ENCODE measurements at places on chromosomes 4 and X. TPM values are rescaled to one million over a fixed set of nuclear protein-coding genes. Genes with fewer than 3 reads are reported as not detected.

DNA sequence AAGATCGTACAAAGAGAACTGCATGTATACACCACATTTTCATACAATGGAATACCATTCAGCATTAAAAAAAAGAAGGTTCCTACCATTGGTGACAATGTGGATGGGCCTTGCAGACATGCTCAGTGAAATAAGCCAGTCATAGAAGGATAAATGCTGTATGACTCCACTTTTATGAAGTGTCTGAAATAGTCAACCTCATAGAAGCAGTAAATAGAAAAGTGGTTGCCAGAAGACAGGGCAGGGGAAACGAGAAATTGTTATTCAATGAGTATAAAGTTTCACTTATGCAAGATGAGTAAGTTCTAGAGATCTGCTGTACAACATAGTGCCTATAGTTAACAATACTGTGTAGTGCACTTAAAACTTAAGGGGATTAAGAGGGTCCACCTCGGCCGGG, 257.5 kb upstream of the FTHL17 start:
- no peak for DNase-seq

DNA sequence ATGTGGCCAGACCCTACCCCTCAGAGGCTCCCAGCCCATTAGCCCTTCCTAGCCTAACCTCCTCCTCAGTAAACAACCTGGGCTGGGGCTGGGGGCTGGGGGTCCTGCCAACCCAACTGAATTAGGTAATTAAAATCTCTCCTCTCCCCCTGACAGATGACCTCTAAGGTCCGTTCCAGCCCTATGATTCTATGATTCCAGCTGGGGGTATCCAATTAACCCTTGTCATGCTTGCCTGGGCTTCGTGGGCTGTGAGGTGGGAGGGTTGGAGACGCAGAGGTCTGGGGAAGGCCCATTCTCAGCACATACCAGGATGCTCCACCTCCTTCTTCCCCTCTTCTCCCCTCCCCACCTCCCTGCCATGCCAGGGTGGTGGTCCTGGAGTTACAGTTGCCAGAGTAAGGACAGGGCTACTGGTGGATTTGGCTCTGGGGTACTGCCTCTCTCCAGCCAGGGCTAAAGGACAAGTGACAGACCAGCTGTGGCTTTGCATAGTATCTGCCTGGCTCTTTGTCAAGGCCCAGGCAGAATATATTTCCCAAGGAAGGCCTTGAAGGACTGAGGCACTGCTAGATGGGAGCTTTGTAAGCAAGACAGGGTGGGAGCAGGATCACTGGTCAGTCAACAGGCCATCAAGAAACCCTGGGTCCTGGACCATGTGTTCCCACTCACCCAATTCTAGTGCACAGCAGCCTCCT, 82.1 kb downstream of the EFNB1 start:
- DNase-seq: no peak

DNA sequence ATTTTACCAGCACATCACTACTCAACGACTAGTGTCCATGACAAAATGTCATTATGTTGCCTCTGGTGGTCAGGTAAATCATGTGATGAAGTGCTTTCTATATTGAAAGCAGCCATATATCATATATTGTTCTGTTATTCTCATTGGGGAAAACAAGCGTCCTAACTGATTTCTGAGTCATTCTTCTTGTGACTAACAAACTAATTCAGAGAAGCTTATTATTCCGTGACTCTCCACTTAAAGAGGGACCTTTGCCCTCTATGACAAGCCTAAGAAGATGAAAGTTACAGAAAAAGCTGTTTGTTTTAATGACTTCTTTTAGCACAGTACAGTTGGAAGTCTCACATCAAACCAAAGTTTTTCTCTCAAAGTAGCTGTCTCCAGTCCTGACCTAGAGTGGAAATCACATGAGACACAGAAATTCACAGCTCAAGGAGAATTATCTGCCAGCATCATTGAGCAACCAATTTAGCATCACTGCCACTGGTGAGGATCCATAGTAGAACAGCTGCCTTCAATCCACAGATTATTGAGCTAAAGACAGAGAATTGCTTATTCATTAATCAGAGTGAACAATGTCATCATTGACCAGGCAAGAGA, 36.4 kb downstream of the ASB9 start:
- peak; percentile 15 for DNase-seq

DNA sequence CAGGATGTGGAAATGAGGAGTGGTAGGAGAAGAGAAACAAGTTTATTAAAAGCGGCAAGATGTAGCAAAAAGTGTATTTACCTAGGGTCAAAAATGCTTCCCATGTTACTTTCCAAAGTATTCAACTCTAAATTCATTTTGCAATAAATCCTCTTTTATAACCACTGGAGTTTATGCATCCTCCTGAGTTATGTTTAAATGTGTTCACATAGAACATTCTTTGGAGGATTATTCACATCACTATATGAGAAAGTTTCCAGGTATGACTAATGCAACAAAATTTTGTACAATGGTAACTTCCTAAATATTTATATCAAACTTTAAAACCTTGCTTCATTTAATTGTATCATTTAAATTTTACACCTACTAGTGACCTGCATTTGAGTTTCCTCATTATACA, 870.6 kb upstream of the SLIT2 start:
- DNase-seq: no peak

- DNase-seq: no peak
Observed at GRCh38 chr4:134018846-134019245, 182.7 kb downstream of the PABPC4L start.

- DNase-seq: no peak
Observed at GRCh38 chrX:153925739-153926551, at the start of gene ARHGAP4. Gene ARHGAP4 (minus strand): TSS chrX:153926264. CDS start chrX:153926202, 62 bp downstream.

DNA sequence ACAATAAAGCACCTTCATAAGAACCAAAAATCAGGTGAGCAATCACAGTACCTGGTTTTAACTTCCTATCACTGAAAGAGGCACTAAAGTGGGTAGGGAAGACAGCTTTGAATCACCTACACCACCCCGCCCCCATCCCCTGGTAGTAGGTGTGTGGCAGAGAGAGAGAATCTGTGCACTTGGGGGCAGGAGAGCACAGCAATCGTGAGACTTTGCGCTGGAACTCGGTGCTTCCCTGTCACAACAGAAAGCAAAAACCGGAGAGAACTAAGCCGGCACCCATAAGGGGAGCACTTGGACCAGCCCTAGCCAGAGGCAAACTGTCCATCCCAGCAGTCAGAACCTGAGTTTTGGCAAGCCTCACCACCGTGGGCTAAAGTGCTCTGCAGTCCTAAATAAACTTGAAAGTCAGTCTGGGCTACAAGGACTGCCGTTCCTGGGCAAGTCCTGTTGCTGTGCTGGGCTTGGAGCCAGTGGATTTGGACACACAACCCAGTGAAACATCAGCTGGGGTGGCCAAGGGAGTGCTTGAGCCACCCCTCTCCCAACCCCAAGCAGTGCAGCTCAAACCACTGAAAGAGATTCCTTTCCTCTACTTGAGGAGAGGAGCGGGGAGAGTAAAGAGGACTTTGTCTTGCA, 32.1 kb downstream of the NDUFB11 start:
- no peak for DNase-seq

DNA sequence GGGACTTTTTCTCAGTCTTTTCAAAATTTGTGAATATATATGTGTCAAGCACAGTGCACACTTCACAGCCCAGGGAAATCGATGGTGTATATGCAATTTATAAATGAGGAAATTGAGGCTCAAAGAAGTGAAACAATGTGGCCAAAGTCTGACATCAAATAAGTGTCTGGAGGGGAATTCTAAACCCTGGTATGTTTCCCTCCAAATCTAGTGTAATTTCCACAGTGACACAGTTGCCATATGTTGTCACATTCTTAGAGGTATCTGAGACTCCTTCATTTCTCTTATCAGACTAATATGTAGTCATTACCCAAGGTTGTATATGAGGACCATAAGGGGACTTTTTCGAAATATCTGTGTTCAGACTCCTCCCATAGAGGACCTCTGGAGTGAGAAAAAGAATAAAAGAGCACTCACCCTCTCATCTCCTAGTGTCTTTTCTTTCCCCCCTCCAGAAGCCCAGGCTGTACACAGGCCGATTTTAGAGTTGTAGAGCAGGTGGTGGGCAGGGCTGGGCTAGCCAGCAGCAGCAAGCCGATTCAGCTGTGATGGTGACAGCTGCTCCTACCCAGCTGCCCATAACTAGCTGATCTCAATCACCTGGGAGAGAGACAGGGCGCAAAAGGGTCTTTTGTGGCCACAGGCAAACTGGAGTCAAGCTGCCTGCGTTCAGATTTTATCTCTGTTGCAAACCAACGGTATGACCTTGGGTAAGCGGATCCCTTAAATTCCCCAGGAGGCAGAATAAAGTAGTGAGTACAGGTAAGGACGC, 55.1 kb downstream of the CLCN5 start:
- DNase-seq: no peak

DNA sequence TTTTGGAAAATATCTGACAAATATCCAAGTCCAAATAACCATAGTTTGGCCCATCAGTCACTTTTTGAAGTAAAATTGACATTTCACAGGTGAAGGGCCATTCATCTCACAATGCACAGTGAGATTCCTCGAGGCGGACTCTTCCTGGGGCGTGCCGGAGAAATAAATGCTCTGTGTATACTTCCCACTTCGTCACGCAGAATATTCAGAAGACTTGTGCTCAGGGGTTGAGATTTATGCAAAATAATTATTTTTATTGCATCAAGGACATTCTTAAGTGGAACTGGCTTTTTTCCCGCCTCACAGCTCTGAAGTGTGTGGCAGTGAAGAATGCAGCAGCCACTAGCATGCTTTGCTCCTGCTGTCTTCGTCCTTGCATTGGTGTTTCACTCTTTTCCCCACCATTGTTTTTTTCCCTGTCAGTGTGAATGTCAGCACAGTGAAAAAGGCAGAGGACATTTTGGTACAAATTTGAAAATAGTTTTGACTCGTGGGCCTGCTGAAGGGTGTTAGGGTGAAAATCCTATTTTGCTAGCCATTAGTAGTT, 70.6 kb downstream of the FAM193A start:
- DNase-seq: no peak

DNA sequence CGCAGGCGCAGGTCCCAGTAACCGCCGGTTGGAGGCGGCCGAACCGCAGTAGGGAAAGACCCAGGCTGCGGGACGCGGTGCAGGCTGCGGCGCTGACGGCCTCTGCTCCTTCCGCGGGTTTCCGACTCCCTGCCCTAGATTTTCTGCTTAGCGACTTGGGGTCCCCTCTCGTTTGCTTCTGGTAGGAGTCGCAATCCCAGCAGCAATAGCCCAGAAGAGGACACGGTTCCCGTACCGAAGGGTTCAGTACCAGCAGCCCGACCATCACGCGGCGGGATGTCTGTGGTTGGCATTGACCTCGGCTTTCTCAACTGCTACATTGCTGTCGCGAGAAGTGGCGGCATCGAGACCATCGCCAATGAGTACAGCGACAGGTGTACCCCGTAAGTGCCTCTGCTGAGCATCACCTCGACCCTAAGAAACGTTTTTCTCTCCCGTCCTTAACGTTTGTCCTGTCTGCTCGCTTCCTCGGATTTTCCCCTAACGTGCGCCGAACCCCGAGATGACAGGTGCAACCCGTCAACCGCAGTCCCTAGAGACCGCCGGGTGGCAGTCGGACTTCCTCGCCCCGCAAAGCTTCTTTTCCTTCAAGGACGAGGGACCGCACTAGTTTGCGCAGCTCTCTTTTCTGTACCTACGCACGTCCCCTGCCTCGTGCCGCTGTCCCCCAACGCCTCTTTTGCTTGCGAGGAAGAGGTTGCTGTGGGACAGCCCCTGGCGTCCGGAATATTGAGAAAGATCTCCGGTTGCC, at the start of gene HSPA4L:
HSPA4L (plus strand) TSS at position 48 of the 751 bp plus-strand sequence; CDS start at position 277, 229 bp downstream.
- no peak for DNase-seq

DNA sequence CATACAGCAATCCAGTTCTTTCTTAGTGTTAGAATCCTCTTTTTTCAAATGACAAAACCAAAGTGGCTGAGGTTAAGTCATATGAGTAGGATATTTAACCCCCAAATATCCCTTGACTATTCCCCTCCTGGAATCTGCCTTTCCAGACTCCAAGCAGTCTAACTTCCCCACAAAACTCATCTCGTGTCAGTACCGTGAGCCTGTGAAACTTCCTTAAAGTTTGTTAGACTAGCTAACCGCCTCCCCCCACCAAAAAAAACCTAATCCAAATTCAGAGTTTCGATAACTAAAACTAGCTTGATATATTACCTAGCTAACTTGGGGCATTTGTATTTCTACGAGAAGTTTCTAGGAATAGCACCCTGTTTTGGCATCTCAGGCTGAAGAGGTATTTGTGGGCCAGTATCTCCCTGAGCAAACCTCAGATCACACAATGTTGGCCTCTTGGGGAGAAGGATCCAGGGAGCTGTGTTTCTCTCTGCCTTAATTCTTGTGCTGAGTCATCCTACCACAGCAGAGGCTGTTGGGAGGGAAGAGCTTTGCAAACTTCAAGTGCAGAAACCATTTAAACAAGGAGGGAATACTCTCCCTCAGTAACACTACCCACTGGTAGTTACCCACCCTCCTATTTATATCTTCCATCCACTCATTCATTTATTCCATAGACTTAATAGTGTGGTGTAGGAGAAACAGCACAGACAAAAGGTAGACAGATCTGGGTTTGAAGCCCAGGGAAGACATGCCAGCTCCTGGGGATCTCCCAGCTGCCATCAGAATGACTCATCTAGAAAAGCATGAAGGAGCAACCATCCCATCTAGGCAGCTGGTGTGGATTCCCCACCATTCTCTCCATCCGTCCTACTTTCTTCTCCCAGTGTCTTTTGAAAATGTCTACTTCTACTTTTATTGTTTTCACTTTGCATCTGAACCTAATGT, 39.3 kb upstream of the TXK start:
- DNase-seq: peak; percentile 86

DNA sequence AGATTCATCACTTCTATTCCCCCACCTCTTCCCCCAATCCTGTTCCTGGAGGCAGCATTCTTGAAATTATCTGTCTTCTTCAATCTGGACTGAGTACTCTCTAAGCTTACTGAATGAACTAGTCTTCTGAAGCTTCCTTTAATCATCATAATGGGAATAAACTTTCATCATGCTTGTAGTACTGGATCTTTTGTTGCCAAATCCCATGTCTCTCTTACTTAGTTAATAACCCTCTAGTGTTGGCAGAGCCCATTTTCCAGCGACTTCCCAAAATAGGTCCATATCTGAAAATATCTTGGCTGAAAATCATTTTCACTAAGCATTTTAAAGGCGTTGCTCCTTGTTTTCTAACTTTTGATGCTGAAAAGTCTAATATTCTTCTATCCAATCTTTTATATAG, 39.6 kb downstream of the RPS6KA3 start:
- DNase-seq: no peak

- no peak for DNase-seq
Observed at GRCh38 chr4:94014484-94015136, 186.1 kb downstream of the ATOH1 start.

- DNase-seq: no peak
Observed at GRCh38 chrX:95678679-95679078, 1006.0 kb upstream of the DIAPH2 start.

The GASK1B gene
- total RNA-seq: 44.9 TPM

The SSX4 gene
- total RNA-seq: not detected

The SHROOM3 gene
- total RNA-seq: 20.2 TPM

The SFRP2 gene
- not detected for total RNA-seq

The SMIM31 gene
- not detected for total RNA-seq

The HMGB3 gene
- total RNA-seq: 13.6 TPM
